GM10248 (cell line): ENCODE measurements at places on chromosomes 12 and 14.

DNA sequence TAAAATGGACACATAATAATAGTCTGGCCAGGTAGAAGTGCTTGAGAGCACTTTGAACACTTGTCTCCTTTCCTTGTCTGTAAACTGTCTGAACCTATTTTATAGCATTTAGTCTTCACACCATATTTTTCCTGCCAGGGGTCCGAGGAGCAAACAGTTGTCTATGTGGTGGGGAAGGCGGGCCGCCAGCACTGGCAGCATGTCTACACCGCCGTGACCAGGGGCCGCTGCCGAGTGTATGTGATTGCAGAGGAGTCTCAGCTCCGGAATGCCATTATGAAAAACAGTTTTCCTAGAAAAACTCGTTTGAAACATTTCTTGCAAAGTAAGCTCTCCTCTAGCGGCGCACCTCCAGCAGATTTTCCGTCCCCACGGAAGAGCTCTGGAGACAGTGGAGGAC is 28.7 kb downstream of the HELB start:
- DNase-seq: no peak

GRCh38 chr14:99420711-99421110 is 59.9 kb downstream of the SETD3 start:
- DNase-seq: no peak

DNA sequence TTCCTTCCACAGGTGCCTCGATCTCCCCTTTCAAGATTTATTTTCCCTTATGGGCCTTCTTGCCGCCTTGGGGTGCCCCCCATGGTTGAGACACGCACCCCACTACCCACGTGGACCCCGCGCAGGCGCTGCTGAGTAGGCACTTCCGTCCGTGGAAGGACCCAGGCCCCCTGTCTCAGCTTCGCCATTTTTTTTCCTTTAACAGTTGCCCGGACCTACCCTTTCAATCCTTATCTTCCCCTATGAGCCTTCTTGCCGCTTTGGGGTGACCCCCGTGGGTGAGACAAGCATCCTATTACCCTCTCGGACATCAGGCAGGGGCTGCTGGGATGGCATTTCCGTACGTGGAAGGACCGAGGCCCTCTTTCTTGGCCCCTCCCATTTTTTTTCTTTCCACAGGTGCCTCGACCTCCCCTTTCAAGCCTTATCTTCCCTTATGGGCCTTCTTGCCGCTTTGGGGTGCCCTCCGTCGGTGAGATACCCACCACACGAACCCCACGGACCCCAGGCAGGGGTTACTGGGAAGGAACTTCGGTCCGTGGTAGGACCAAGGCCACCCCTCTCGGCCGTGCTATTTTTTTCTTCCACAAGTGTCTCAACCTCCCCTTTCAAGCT is 268.2 kb downstream of the ALG10 start:
- DNase-seq: no peak

DNA sequence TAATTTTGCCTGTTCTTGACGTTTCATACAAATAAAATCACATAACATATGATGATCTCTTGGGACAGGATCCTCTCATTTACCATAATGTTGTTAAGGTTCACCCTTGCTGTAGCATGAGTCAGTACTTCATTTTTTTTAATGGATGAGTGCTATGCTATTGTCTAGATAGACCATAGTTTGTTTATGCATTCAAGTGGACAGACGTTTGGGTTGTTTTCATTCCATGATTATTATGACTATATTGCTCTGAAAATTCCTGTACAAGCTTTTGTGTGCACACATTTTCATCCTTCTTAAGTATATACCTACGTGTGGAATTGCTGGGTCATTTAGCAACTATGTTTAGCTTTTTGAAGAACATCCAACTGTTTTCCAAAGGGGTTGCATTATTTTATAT is 325.6 kb upstream of the TMEM132C start:
- no peak for DNase-seq

DNA sequence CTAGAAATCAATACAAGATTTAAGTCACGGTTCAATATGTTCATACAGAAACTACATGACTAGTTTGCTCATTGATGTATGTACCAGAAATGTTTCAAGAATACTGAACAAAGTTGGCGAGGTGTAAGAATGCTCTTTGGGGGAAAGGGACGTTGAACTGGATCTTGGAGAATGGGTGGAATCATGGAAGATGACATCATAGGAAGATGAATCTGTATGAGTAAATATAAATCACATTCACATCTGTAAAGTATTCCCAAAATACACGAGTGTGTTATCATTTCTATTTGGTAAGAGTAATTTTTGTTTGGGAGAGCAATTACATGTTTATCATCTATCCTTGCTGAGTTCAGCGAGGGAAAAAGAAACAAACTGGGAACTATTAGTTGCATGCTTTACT is 162.2 kb upstream of the TMTC1 start:
- no peak for DNase-seq

- peak; percentile 12 for DNase-seq
These were observed 290.3 kb downstream of the NAV3 start for GRCh38 chr12:78120866-78121560.

- DNase-seq: no peak
These were observed 169.9 kb downstream of the KTN1 start for GRCh38 chr14:55749946-55750345.

DNA sequence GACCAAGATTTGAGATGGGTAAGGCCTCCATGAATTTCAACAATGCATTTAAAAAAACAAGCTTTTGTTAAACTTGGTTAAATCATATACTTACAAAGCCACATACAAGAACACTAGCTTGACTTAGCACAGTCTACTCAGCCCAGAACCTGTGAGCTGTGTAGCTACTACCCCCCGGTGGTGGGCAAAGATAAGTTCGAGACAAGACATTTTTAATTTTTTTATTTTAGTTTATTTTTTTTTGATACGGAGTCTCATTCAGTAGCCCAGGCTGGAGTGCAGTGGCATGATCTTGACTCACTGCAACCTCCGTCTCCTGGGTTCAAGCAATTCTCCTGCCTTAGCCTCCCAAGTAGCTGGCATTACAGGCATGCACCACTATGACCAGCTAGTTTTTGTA is 3.7 kb upstream of the NECAP1 start:
- peak; percentile 32 for DNase-seq

DNA sequence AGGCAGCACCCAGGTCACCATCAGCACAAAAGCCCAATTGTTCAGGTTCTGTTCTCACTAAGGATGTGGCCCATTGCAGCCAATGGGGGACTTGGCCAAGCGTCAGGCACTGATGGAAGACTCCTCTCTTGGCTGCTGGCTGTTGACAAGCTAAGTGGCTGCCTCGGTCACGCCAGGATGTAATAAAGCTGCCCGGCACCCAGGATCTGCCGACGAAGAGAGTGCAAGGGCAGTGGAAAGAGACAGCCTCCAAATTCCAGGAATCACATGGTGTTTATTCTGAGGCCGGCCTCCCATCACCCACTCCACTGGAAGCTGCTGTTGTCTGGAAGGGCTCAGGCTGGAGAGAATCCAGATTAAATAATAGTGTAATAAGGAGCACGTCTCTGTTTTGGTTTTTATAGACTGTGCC is 451.8 kb upstream of the TBX3 start:
- DNase-seq: no peak

GRCh38 chr12:109764123-109764522 is 50.5 kb downstream of the FAM222A start:
- no peak for DNase-seq

DNA sequence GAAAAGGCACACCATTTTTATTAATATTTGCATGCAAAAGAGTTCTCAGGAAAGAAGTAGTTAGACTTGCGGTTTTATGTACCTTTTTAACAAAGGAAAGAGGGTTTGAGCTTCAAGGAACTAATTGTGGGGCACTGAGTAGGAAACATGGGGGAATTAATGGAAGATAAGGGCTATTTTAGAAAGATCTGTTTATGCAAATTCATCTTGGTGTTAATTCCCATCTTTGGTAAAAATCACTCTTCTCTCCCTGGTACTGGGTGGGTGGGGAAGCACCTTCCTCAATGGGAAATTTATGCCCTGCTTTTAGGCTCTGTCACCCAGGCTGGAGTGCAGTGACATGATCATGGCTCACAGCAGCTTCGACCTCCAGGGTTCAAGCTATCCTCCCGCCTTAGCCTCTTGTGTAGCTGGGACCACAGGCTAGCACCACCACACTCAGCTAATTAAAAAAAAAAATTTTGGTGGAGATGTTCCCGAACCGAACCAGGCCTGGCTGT is 30.1 kb upstream of the RESF1 start:
- no peak for DNase-seq

DNA sequence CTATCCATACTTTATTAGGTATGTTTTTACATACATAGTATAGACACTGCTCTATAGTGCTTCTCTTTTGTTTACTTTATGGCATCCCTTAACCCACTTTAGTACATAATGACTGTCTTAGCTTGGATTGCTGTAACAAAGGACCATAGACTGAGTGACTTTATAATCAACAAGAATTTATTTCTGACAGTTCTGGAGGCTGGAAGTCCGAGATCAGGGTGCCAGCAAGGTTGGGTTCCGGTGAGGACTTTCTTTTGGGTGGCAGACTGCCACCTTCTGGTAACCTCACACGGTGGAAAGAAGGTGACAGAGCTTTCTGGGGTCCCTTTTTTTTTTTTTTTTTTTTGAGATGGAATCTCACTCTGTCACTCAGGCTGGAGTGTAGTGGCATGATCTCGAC is 48.6 kb upstream of the PPM1H start:
- no peak for DNase-seq

DNA sequence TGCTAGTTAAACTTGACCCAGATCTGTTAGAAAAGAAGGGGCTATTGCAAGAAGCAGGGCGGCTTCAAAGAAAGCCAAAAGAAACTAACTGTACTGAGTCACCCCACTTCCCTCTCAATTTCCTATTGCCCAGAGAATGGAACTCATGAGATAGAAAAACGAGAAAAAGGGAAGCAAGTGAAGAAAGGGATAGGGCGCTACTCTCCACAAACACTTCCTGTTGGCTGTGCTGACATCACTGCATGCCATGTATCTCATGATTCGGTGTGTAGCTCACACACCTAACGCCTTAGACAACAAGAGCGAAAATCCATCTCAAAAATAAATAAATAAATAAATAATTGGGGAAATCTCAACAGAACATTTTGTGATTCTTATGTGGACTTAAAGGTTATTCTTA is 13.0 kb upstream of the P2RX4 start:
- no peak for DNase-seq

GRCh38 chr12:124713436-124714082 is 146.1 kb upstream of the NCOR2 start:
- peak; percentile 74 for DNase-seq

DNA sequence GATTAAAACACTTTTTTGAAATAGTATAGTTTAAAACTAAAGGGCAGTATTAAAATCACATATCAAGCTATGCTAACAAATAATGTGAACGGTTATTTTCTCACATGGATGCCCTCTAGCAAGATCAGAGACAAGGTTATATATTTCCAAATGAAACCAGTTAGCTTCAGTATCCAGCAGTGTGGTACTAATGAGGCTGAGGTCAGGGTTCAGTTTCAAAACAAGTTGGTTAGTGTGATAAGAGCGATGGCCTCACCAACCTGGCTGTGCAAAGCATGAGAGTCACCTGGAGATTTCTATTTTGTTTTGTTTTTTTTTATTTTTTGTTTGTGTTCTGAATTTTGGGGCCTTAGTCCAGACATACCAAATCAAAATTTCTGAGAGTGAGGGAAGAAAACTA is 352.2 kb upstream of the KITLG start:
- DNase-seq: no peak

- no peak for DNase-seq
These were observed 75.8 kb downstream of the PPP1R36 start for GRCh38 chr14:64625386-64626232.

- no peak for DNase-seq
These were observed 15.6 kb downstream of the HIP1R start for GRCh38 chr12:122850695-122851350.

DNA sequence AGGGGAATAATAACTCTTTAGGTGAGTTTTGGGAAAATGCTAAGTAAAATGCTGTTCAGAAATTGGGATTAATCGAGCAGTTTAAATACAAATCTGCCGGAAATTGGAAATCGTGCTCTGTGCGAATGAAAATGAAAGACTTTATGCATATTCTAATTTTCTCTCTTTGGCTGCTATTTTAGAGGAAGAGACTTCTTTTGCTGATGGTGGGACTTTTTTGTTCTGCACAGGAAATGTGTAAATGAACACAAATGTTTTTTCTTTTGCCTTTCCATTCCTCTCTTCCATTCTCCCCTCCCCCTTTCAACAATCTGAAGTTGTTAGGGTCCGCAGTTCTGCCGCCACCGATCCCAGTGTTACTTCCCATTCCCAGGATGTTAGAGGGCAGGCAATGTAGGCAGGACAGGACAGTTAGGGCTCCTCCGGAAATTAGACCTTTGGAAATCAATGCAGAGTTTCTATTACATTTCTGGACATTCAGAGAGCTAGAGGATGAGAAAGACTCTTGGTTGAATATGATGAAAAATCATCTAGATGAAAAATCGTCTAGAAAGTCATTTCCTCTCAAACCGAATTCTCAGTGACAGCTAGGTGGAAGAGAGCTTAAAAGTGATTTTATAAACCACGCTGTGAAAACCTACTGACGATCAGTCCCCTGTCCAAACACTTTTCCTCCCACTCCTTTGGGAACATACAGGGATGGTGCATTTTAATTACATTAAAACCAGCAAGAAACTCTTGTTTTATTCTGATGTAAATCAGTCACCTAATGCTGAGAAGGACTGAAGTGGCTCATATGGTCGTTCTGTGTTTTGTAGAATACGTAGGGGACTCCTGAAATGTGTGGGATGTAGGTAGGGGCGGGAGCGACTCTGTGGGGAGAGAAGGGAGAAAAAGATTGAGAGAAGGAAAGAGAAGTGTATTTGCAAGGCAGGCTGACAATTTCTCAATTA is 17.8 kb downstream of the FOXG1 start:
- DNase-seq: no peak

GRCh38 chr14:66541627-66542026 is 33.7 kb downstream of the GPHN start:
- no peak for DNase-seq

DNA sequence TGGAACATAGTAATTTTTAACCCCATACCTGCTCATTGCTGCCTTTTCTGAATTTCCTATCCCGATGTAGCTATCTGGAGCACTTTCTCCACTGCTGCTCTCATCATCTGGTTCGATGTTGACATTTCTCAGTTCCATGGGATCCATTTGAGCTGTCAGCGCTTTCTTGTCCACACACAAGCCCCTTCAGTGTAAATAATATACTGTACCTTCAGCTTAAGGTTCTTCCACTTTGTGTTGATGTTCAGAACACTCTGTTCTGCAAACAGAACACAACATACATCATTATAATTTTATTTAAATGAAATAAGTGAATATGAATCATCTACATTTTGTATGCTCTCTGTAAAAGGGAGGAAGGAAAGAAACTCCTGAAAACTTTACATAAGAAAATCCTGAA is 32.9 kb downstream of the SLC38A4 start:
- DNase-seq: no peak

DNA sequence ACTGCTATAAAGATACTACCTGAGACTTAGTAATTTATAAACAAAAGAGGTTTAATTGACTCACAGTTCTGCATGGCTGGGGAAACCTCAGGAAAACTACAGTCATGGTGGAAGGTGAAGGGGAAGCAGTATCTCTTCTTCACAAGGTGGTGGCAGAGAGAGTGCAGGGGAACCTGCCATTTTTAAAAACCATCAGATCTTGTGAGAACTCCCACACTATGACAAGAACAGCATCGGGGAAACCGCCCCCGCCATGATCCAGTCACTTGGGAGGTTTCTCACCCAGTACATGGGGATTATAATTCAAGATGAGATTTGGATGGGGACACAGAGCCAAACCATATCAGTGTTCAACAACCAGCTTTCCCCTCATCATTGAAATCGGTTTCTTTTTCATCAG is 49.9 kb downstream of the AEBP2 start:
- no peak for DNase-seq

- peak; percentile 12 for DNase-seq
These were observed 22.0 kb upstream of the ULK1 start for GRCh38 chr12:131872154-131873051.

GRCh38 chr12:65464930-65465329 is 186.4 kb downstream of the MSRB3 start:
- no peak for DNase-seq
